ENCODE measurements at places on chromosomes 7 and 10.

- no peak for DNase-seq
Observed at GRCh38 chr10:128024426-128024825, 101.8 kb downstream of the MKI67 start.

GRCh38 chr7:152046531-152046930 lies 21.1 kb downstream of the GALNT11 start:
- no peak for DNase-seq

- DNase-seq = no peak
Observed at GRCh38 chr10:103859161-103860086, 4.0 kb upstream of the SH3PXD2A start.

DNA sequence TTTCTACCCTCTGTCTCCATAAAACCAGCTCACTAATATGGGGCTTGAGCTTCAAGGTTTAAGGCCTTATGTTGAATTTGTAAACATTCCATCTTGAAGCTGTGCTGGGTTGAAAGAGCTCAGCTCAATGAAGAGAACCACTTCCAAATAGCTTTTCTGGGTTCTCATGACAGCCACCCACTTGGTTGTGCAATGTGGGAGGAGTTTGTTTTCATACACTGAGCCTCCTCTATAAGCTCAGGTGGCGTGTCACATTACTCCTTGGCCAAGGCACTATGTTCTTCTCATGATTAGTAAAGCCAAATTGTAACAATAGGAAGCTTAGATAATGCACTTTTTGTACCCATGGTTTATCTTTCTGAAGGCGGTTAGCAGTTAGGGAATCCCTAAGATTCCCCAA lies 265.6 kb downstream of the PTEN start:
- no peak for DNase-seq

DNA sequence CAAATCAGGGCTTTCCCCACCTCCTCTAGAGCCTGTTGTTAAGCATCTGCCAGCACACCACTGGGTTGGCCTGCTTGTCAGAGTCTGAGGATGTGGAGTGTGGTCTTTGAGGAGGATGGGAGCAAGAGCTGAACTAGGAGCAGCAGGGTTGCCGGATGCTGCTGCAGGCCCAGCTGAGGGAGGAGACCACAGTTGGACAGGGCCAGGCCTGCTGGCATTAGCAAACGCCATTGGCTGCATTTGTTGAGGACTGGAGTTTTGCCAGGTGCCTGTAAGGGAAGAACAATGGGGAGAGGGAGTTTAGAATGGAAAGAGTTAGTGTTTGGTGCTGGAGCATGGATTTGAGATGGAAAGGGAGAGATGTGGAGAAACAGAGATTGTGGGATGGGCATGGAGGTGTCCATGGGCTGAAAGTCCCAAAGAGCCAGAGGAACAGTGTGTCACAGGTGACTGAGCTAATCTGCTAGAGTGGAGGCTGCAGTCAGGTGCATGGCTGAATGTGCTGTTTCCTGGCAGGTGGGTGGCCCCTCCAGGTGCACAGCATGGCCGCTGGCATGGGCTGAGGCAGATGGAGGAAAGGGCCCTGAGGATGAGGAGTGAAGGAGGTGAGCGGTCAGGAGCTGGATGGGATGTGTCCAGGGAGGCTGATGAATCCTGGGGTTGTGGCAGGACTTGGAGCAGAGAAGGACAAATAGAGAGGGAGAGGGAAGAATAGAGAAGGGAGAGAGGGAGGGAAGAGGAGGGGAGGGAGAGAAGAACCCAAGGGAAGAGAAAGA lies 40.7 kb downstream of the LEP start:
- no peak for DNase-seq

GRCh38 chr7:88165697-88166096 lies 54.1 kb downstream of the SRI start:
- DNase-seq = no peak

GRCh38 chr7:139887992-139888481 lies 59.0 kb downstream of the TBXAS1 start:
- no peak for DNase-seq

GRCh38 chr7:123571684-123572083 lies 14.1 kb upstream of the NDUFA5 start:
- no peak for DNase-seq

GRCh38 chr7:154541606-154542005 lies 461.3 kb downstream of the PAXIP1 start:
- no peak for DNase-seq

DNA sequence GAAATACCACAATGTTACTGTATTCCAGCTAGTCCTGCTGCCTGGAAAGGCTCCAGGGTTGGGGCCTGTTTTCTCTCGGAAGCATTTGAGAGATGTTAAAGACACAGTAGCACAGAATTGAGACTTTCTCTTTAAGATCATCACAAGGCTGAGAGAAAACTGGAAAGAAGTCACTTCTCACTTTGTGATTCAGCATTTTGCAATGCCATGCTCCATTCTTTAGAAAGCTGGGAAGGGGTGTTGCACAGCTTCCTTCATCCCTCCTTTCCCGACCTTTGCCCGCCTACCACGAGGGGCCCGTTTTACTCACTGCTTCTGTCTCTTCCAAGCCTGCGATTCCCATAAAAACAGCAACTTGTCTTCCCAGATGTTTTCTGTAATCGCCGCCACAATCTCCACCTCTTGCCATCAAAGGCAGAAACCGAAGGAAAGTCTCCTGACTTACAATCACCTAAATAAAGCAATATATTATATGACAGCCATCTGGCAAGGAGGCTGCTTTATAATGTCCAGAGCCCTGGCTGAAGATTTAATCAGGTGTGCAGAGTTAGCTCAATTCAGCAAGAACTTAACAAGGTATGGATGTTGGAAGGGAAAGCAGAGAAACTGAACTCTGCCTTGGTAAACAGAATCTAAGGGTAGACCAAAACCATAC lies 18.9 kb downstream of the NOD1 start:
- no peak for DNase-seq

GRCh38 chr10:111129363-111129762 lies 52.5 kb downstream of the ADRA2A start:
- peak; percentile 8 for DNase-seq

GRCh38 chr7:11274074-11274473 lies 300.4 kb downstream of the PHF14 start:
- DNase-seq = no peak

DNA sequence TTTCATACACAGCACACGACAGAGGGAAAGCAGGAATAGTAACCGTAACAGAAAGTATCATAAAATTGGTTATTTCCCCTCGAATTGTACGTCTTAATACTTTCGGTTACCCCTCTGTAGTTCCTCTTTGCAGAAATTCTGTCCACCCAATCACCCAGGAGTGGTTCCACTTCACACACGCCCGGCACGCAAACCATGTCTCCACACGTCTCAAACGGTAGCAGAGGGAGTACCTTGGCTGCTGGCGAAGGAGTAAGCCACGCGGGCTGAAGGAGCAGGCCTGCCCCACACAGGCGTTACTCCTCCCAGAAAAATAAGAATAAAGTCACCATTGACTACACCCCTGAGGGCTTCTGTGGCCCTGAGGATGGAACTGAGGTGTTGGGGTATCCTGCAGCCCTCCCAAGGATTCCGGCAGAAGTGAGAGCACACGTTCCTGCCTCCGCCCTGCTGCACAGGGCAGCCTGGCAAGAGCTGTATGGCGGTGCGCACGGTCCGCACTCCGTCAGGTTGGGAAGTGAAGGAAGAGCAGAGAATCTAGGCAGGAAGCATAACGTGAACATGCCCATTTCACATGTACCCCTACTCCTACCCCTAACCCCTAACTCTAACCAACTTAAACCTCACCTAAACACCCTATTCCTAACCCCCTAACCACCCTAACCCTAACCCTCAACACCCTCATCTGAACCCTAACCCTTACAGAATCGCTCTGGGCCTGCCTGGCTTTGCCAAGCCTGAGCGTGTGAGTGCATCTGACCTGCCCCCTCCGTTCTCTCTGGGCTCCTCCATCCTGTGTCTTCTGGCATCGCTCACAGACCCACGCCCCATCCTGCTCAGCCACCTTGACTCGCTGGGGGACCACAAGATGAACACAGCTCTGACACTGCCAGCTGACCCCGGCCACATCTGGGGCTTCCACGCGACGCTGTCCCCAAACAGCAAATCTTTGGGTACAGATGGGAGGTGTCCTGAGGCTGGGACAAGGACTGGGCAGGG lies 18.2 kb downstream of the GPR146 start:
- DNase-seq = no peak

DNA sequence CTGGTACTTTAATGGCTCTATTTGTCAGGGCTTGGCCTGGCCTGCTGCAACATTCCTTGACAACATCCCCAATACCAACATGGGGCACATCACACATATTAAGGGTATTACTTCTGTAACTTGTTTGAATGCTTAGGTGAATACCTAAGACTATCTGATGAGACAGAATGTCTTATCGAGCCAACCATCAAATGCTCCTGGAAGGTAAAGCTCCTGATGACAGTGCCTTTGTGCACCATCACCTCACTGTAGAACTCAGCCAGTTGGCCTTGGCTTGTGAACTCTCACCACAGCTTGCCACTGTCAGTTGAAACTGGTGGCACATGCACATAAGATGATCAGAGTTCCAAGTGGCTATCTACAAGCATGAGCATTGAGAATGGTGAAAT lies 3.7 kb upstream of the MYO1G start:
- DNase-seq = no peak

GRCh38 chr10:124998624-124999291 lies 56.8 kb downstream of the ZRANB1 start:
- no peak for DNase-seq

- no peak for DNase-seq
Observed at GRCh38 chr10:59807629-59808620, 54.7 kb upstream of the MRLN start.

DNA sequence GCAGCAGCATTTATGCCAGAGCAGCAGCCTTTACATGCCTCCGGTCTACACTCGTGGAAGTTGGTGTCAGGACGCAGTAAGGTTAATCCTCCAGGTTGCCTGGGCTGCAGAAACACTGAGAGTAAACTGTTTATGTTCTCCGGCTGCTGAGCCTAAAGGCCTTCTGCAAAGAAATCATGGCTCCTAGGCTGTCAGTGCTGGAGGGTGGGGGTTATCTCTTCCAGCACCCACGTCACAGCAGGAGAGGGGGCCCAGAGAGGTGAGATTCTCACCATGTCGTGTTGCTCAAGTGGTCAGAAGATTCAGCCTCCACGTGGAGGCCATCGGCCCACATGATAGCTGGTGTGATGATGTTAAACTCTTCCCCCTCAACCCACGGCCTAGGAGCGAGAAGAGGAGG lies 41.2 kb downstream of the COL13A1 start:
- DNase-seq = no peak

DNA sequence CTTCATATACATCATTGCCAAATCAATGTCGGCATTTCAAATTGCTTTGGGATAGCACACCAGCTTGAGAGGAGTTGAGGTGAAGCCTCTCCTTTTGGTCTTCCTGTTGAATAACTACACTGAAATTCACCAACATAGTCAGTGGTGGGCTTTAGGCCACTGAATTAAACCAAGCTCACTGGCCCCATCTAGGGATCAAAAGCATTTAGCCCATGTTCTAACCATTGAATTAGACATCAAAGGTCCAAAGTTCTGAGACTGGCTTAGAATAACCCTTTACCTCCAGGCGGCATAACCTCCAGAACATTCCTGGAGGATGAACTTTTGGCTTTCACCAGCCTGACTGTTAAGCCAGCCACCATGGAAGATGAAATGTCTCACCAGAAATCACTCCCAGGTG lies 54.6 kb downstream of the BPGM start:
- DNase-seq = no peak

GRCh38 chr10:64682043-64682442 lies 1160.8 kb downstream of the REEP3 start:
- no peak for DNase-seq

DNA sequence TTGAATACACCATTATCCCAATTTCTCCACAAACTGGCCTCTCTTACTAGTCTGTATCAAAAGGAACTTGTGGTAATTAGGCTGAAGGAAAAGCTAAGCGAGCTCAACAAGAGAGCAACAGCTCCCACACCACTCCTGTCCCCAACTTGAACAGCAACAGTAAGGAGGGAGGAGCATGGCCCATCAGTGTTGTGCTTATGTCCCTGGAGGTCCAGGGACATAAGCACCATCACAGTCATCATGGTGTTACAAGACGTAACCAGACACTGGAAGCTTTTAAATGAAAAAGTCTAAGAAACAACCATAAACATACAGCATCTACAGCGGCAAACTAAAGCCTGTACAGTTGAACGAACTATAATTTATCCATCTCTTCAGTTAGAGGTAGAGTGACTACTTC lies 989 bp downstream of the ERLIN1 start:
- DNase-seq = no peak

DNA sequence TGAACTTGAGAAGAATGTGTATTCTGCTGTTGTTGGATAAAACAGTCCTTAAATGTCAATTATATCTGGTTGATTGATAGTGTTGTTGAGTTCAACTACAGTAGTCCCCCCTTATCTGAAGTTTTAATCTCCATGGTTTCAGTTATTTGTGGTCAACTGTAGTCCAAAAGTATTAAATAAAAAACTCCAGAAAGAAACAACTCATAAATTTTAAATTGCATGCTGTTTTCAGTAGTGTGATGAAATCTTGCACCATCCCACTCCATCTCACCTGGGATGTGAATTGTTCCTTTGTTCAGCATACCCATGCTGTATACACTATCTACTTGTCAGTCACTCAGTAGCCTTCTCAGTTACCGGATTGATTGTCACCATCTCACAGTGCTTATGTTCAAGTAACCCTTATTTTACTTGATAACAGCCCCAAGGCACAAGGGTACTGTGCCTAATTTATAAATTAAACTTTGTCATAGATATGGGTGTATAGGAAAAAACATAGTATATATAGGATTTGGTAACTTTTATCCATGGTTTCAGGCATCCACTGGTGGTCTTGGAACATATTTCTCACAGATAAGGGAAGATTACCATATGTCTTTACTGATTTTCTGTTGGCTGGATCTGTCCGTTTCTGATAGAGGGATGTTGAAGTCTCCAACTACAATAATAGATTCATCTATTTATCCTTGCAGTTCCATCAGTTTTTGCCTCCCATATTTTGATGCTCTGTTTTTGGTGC lies 57.1 kb downstream of the AOAH start:
- DNase-seq = no peak

Measured in NCI-H2107 (cell line).